WTC11 (cell line): ENCODE measurements at places on chromosomes 7 and 10.

DNA sequence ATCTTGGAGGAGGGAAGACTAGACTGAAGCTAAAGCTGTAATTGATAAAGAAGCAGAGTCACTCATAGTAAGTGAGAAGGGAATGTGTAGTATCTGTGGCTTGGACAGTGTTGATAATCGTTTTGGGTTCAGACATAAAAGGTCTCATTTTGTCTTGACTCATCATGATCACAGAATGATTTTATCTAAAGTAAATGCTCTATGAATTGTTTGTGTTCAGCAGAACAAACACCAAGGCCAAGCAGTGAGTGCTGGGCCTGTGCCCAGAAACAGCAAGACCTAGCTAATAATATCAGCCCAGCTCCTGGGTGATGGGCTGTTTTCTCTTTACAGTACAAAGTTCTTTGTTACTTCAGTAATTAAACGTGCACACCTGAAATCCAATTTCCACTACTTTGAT lies 26.7 kb upstream of the CD36 start:
- DNase-seq: no peak

DNA sequence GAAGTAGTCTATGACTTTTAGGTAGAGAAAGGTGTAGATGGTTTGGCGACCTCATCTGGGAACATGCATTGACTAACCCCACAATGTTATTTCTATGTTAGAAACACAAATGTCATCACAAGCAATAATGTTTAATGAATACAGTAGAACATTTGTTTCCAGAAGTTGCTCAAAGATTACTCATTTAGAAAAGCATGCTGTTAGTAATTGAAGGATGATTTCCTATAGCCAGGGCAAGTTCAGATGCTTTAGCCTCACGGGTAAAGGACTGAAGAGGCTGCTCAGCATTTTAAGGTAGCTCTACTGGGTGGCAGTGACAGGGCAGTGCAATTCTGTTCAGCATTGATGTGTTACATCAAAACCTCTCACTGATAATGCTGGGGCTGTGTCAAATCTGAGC lies 199.3 kb upstream of the FZD1 start:
- no peak for DNase-seq

- DNase-seq: no peak
These were observed 110.6 kb downstream of the KCNMA1 start for GRCh38 chr10:77526868-77527617.

DNA sequence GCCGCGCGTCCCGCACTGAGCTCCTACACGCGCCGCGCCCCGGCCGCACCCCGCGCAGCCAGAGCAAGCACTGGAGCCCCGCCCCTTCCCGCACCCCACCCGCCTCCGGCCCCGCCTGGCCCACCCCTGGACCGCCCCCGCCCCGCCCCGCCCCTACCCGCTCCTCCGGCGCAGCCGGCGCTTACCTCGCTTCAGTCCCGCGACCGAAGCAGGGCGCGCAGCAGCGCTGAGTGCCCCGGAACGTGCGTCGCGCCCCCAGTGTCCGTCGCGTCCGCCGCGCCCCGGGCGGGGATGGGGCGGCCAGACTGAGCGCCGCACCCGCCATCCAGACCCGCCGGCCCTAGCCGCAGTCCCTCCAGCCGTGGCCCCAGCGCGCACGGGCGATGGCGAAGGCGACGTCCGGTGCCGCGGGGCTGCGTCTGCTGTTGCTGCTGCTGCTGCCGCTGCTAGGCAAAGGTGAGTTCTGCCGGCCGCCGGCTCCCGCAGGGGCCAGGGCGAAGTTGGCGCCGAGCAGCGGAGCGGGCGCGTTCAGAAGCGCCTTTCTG lies at the start of gene RET:
RET (plus strand) TSS at position 194 of the 545 bp plus-strand sequence; CDS start at position 384, 190 bp downstream.
- DNase-seq: peak; percentile 67

DNA sequence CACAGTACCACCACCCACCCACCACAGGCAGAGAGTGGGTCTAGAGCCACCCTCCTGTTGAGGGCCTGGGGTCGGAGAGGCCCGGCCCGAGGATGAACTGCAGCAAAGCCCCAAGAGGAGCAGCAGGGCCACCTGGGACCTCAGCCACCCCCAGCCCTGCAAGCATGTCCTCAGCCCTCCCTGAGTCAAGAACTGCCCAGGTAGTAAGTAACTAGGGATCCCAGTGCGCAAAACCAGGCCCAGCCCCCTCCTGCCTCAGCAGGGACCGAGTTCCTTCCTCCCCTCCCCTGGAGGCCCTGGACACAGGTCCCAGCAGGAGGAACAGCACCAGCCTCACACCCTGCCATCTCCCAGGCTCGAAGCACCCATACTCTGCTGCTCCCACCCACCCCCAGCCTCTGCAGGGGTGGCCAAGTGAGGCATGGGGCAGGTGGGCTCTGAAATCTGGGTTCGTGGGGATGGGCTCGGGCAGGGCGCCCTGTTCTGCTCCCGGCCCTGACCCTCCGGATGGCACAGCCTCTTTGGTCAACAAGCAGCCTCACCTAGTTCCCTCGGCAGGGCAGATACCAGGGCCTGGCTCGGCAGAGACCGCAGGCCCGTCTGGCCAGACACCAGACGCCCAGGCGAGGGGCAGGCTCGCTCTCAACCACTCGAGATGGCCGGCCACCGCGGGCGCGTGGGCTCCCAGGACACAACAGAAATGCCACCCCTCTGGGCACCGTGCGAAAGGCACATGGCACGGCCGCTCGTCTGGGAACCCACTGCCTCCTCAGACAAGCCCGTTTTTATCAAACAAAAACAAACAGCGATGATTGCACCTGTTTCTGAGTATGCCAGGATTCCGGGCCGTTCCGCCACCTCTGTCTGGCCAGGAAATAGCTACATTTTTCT lies 15.2 kb downstream of the PDGFA start:
- DNase-seq: peak; percentile 9

GRCh38 chr7:30924624-30925023 lies 13.0 kb downstream of the AQP1 start:
- DNase-seq: no peak

- no peak for DNase-seq
These were observed 80.5 kb downstream of the RTKN2 start for GRCh38 chr10:62188021-62188616.

GRCh38 chr10:46292573-46293023 lies 5.8 kb downstream of the ANTXRL start:
- no peak for DNase-seq

DNA sequence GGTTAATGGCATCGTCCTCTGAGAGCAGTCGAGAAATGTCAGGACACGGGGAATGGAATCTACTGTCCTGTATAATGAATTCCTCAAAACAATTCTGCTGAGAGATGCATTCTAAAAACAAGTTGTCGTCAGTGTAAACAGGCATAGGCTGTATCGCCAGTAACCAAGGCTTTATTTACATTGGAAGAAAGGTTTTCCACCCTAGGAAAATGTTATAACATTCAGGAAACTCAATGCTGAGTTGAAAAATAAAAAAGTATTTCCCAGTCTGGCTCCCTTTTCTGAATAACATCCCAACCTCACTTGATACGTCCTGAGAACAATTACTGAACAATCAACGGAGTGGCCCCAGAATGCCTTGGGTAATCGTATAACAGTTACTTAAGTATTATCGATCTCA lies 79.6 kb upstream of the UCN3 start:
- no peak for DNase-seq

- no peak for DNase-seq
These were observed 38.3 kb upstream of the SFMBT2 start for GRCh38 chr10:7449063-7449695.
